ENCODE measurements at places on chromosomes 5 and 9. TPM values are rescaled to one million over a fixed set of nuclear protein-coding genes. Genes with fewer than 3 reads are reported as not detected.

Gene SPATA31A7
- not detected for total RNA-seq

Gene SPATA31A1
- total RNA-seq = not detected

Gene MYORG
- total RNA-seq = 12.1 TPM

Gene TYRP1
- not detected for total RNA-seq

Gene RICTOR
- total RNA-seq = 28.8 TPM

GRCh38 chr9:130429381-130429780, 15.4 kb upstream of the ASS1 start:
- DNase-seq = no peak

GRCh38 chr5:66628561-66628960, 32.4 kb downstream of the MAST4 start:
- DNase-seq = no peak

DNA sequence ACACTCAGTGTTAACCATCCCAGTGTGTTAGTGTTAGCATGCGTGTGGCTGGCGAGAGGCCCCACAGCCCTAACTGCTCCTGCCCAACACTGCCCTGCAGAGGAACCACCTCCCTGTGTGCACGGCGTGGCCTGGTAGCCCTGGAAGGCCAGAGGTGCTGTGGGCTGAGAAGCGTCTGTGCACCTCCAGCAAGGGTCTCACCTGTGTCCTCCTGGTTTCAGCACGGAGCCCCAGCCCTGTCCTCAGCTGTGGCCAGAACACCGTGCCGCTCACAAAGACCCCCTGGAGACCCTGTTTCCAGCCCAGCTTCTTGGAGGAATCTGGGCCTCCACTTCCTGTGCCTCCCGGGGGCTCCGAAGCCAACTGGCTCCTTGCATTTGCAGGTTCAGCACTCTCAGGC, 56.1 kb upstream of the NRARP start:
- no peak for DNase-seq

DNA sequence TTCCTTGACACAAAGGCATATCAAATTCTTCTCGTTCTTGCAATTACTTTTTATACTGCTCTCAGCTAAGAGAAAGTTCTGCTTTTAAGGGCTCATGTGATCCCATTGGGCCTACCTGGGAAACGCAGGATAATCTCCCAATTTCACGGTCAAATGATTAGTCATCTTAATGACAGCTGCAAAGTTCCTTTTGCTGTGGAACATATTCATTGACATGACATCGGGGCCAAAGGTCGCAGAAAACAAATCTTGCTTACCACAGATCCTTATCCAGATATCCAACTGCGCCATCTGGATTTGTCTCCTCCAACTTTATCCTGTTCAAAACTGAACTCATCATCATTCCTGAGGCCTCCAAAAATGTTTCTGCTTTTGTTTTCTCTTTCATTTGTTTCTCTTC, 1085.6 kb upstream of the WWC1 start:
- DNase-seq = no peak

- no peak for DNase-seq
Observed at GRCh38 chr5:65014769-65015168, 246.0 kb downstream of the CWC27 start.

DNA sequence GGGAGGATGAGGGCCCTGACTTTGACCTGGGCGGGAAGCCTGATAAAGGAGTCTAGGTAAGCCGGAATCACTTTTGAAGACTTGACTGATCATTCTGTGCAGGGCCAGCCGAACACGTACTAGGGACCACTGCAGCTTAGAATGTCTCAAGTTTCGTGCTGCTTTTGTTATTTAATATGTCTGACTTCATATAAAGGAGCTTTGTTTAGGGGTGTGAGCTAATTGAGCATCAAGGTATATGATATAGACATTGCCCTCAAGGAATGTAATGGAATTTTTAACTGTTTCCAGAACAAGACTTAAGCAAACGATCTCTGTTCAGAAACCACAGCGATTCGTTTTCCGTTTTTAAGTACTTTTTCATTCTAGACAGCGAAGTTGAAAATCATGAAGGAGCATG, 173.0 kb downstream of the SEMA6A start:
- DNase-seq = no peak

GRCh38 chr9:127788337-127789011, 2.6 kb downstream of the CDK9 start:
- no peak for DNase-seq

GRCh38 chr5:66224274-66224673, 80.2 kb downstream of the SREK1 start:
- DNase-seq = no peak

DNA sequence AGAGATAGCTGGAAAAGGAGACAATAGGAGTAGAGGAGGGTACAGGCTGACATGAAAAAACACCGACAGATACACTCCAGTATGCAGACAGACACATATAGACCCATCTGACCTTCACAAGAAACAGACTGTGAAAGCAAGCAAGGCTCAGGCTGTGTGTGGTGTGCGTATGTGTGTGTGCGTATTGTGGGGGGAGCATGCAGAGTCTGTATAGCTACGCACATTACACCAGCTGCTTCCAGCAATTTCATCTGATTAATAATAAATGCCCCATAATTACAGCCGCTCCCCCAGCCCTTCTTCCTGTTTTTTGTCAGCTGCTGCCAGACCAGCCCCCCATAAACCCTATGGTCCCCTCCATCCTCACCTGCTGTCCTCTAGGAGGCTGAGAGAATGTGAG, 6.7 kb downstream of the CNTFR start:
- DNase-seq = no peak

DNA sequence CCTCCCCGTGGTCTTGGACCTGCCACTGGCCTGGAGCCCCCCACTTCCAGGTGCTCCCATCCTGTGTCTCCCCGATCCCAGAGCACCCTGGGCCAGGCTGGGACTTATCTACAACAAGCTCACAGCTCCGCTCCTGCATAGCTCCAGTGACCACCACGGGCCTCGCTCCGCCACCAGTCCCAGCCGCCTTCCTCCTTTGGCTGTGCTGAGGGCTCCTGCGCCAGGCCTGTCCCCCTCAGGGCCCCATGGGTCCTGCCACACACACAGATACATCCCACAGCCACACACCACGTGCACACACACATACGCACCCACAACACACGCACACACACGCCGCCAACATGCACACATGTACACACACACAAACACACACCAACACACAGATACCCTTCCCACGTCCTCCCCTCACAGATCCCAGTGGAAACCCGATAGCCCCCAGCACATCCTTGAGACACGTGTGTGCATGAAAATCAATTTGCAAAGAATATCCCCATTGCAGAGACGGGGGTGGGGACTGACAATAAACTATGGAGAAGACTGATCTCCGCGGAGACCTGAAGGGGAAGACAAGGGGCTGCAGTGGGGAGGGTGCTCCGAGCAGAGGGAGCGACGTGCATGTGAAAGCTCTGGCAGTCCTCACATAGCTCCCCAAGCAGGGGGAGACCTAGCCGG, 18.5 kb upstream of the LAMC3 start:
- DNase-seq = no peak

- DNase-seq = no peak
Observed at GRCh38 chr5:89452081-89452480, 569.1 kb upstream of the MEF2C start.

GRCh38 chr5:13501176-13501575, 443.3 kb downstream of the DNAH5 start:
- DNase-seq = no peak

DNA sequence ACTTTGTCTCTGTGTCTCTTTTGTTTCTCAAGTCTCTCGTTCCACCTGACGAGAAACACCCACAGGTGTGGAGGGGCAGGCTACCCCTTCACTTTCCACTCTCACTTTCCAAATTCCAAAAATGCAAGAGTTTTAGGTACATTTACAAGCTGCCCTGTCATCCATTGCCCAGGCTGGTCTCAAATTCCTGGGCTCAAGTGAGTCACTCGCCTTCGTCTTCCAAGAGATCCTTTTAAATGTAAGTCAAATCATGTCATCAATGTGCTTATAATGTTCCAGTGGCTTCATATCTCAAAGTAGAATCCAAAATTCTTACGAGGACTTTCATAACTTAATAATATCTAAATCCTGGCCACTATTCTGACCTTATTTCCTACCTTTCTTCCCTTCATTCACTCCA, 20.4 kb upstream of the UGCG start:
- no peak for DNase-seq

DNA sequence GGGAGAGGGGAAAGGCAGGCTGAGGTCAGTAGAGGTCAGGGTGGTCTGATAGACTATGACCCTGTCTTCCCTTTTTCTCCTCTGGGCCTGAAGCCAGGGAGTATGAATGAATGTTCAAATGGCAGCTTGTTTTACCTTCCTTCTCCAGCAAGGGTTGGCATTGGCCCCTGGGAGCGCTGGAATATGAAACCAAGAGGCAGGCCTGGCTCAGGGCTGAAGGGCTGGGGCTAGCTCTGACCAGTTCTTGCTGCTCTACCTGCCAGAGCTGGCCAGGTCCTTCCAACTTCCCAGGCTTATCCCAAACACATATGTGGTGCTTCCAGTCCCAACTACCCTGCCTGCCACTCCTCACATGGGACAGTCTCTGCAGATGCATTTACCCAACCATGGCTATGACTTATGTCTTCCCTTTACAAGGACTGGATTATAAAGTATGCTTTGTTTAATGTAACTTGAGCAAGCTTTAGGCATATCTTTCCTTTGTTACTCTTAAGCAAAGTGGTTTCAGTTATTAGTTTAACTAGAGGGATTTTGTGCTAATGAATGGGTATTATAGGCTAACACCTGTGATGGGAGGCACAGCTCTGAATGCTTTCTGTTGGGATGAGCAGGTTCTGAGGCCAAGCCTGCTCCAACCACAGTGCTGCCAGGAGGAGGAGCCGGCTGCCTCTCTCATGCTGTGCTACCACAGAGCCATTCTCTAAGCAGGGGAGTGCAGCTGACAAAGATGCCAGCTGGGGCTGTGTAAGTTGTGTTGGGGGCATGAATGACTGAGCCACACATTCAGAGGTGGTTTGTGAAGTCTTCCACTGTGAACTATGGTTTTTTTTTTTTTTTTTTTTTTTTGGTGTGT, 6.1 kb downstream of the CCNI2 start:
- DNase-seq = no peak

DNA sequence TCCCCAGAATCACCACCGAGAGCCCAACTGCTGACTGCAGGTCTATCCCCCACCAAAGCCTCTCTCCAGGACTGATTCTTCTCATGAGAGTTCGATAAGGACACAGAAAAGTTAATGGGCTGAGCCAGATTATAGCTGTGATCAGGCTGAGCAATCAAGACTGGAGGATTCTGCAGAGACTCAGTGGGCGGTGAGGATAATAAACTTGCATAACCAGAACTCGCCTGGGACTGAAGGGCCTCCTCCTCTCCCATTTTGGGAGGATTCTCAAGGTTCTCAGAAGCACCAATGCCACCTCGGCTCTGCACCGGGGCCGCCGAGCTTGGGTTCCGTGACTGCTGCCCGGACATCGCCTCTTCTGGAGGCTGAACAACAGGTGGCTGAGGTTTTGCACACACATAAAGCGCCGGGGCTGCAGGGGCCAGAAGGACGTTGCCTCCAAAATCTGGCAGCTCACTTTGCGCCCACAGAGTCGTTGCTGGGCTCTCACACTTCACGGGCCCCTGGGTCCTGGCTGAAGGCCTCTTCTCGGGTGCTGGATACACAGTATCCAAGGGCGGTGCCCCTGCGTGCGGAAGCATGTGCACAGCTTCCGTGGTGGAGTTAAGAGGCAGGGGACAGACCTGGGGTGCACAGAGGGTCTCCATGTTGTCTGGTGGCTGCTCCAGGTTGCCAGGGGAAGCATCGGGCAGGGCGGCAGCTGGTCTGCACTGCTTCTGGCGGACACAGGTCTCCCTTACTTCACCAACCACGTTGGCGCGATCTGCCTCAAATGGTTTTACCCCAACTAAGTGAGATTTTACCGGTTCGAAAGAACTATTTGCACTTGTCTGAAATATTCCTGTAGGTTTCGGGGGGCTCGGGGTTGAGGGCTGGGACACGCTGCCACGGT, 7.6 kb downstream of the SEC16A start:
- DNase-seq = no peak

- no peak for DNase-seq
Observed at GRCh38 chr9:92524881-92525280, 10.9 kb downstream of the ECM2 start.
